ENCODE measurements at places on chromosomes 2 and 18.

GRCh38 chr2:88765154-88765888 lies 73.8 kb downstream of the RPIA start:
- peak; percentile 0 for DNase-seq

DNA sequence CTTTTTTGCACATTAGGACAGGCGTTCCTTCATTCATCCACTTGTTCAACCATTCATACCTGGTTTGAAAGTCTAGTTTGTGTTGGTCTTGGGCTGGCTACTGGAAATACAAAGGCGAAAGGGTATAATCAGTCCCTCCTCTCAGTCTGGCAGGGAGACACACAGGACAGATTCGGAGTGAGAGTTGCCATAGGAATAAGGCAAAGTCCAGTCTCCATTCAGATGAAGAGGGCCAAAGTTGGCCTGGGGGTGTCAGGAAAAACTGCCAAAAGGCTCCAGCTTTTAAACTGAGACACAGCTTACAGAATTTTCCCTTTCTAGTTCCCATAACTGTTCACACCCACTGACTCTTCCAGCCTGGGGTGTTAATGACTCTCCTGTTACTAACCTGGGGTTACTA lies 96.3 kb upstream of the AQP4 start:
- no peak for DNase-seq

DNA sequence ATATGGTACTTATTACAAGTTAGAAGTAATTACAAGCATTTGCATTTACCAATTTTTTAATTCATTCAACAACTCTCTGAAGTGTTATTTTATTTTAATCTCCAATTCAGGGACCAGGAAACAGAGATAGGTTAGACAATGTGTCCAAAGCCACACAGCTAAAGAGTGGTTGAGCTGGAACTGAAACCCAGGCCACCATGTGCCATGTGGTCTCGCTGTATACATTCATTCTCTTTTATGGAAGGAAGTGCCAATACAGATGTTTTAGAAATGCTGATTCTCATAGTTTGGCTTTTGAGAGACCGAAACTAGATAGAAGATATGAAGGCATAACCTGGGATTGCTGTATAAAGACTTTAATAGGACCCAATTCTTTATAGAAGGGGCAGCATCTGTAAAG lies 684.6 kb upstream of the ID2 start:
- no peak for DNase-seq

DNA sequence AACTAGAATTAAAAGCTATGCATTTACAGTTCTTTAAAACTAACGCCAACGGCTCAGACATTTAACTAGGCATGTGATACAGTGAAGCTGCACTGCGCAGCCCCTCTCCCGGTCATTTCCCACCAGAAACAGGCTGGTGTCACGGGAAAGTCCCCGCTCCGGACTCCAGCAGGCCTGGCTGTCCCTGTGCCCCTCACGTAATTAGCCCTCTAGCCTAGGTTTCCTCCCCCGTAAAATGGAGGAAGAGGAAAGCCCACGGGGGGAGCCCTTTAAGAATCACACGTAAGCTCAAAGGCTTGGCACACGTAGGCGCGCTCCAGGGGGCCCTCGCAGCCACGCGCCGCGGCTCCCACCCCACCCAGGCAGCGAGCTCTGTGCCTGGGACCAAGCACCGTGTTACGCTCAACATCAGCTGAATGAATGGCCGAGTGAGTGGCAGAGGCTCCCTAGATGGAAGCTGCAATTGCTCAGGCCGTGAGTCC lies 48.0 kb downstream of the KCNIP3 start:
- DNase-seq: no peak

GRCh38 chr2:3214806-3215404 lies 162.7 kb downstream of the EIPR1 start:
- no peak for DNase-seq

DNA sequence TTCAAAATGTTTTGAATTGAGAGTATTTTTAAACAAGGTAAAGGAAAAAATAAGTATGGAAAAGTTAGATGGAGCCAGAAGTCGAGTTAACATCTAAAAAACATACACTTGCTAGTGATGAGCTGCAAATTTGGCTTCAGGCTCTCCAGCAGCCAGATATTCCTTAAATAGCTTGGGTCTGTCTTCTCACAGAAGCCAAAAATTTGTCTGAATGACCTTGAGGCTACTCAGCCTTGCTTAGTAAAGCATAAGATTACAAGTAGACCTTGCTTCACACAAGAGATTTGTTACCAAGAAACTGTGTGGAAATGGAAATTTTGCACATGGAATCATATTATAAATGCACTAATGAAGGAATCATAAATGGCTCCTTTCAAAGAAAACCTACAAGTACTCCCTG lies 40.8 kb upstream of the GRB14 start:
- DNase-seq: no peak

DNA sequence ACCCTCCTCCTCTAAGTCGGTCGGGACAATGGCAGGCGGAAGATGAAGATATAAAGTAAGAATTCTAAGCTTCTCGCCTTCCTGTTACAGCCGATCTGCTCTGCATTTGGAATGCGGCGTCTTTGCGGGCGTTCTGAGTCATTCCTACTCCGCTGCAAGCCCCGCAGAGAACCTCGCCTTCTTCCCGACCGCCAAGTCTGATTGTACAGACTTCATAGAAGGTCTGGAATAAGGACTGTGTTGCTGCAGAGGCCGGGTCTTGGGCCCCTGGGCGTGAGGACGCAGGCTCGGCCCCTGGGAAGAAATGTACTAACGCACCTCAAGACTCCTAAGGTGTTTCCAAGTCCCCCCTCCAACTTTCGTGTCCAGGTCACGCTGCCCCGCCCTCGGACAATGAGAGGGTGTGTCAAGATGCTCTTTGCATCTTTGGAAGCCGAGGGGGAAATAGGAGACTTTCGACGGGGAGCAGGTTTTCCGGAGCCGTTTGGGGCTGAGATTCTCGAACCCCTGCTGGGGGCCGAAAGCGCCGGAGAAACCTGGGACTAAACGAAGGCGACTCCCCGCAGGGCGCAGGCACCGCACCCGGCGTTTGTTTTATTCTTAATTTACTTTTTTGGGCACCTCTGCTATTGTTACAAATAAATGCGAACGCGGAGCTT lies 12.7 kb upstream of the PAX3 start:
- DNase-seq: no peak

GRCh38 chr2:150885236-150885635 lies 376.4 kb downstream of the RBM43 start:
- DNase-seq: no peak

GRCh38 chr2:227397562-227397961 lies 9.8 kb upstream of the SCYGR1 start:
- DNase-seq: no peak

- DNase-seq: no peak
Measured at GRCh38 chr2:217903859-217904613, 98.8 kb downstream of the TNS1 start.

GRCh38 chr2:127462461-127462860 lies 44.2 kb downstream of the PROC start:
- DNase-seq: no peak

DNA sequence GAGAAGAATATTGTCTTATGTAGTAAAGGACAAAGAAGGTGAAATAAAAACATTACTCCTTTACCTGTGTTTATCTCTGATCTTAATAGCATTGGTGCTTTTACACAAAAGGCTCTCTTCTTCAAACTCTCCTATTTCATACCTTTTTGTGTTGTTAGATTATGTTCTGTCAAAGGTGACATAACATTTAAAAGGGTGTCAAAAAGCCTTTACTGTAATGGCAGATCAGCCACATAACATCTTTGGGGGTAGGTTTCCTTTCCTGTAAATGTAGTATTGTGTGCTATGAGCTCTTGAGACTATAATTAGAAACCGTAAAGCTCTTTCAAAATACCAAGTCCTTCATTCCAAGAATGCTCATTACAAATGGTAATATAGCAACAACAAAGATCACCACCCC lies 400.1 kb downstream of the LNPK start:
- DNase-seq: no peak

- DNase-seq: no peak
Measured at GRCh38 chr2:74763962-74764428, 69.9 kb upstream of the HK2 start.

GRCh38 chr2:19119326-19120001 lies 239.0 kb downstream of the OSR1 start:
- DNase-seq: no peak

GRCh38 chr2:170707821-170708795 lies 7.0 kb upstream of the SP5 start:
- DNase-seq: no peak

GRCh38 chr2:48427552-48427951 lies 102.4 kb upstream of the STON1 start:
- no peak for DNase-seq

- no peak for DNase-seq
Measured at GRCh38 chr2:217834057-217834620, 168.7 kb downstream of the TNS1 start.

GRCh38 chr2:191386938-191387536 lies 141.8 kb downstream of the MYO1B start:
- no peak for DNase-seq

- no peak for DNase-seq
Measured at GRCh38 chr2:71933467-71934319, 214.0 kb downstream of the CYP26B1 start.

- DNase-seq: peak; percentile 78
Measured at GRCh38 chr2:17879137-17879912, 858 bp downstream of the KCNS3 start.

DNA sequence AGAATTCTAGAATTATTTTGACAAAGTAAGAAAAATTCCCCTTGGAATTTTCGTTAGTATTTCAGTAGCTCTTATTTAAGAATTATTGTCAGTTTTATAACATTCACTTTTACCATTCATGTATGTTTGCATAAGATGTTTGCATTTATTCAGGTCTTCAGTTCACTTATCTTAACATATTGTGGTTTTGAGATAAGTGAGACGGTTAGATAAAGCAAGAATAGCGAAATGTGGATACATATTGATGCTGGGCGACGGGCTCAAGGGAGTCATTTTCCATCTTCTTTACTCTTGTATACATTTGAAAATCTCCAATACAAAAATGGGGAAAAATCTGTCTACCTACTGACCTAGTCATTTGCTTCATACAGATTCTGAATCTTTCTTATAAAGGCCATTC lies 156.7 kb upstream of the HDAC4 start:
- DNase-seq: no peak

- no peak for DNase-seq
Measured at GRCh38 chr18:69175681-69176080, 225.0 kb upstream of the DOK6 start.

- no peak for DNase-seq
Measured at GRCh38 chr18:53056064-53056463, 716.1 kb downstream of the DCC start.

GRCh38 chr2:179195141-179195540 lies 69.5 kb downstream of the SESTD1 start:
- no peak for DNase-seq

GRCh38 chr18:39178166-39178565 lies 1612.6 kb upstream of the CELF4 start:
- no peak for DNase-seq

DNA sequence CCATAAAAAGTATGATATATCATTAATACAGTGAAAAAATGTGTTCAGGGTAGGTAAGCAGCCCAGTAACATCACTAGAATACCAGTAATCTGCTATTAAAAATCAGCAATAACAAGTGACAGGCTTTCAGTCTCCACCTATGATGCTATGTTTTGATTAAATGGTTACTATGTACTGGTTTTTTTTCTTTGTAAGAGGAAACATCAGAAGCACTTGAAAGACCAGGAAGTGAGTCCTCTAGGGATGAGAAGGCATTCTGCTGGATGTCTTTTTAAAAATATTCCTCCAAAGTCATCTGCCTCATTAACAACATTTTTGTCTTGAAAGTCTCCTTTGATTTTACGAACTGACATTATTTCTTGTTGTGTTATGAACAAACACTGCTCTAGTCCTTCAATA lies 136.0 kb upstream of the FAM98A start:
- DNase-seq: no peak

DNA sequence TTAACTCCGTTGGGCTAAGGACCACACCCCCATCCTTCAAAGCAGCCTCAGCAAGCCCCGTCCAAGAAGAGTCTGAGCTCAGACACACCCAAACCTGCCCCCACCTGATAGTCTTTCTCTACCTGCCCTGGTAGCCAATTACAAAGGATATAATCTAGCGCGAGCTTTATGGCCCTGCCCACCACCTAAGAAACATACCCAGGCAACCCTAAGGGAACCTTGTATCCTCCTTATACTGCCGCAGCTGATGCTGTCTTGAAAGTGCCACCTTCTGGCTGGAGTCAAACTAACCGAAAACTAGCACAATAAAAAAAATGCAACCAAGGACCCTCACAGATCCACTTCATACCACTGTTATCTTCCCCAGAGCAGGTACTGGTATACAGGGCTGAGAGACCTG lies 628.3 kb upstream of the REG3G start:
- no peak for DNase-seq

DNA sequence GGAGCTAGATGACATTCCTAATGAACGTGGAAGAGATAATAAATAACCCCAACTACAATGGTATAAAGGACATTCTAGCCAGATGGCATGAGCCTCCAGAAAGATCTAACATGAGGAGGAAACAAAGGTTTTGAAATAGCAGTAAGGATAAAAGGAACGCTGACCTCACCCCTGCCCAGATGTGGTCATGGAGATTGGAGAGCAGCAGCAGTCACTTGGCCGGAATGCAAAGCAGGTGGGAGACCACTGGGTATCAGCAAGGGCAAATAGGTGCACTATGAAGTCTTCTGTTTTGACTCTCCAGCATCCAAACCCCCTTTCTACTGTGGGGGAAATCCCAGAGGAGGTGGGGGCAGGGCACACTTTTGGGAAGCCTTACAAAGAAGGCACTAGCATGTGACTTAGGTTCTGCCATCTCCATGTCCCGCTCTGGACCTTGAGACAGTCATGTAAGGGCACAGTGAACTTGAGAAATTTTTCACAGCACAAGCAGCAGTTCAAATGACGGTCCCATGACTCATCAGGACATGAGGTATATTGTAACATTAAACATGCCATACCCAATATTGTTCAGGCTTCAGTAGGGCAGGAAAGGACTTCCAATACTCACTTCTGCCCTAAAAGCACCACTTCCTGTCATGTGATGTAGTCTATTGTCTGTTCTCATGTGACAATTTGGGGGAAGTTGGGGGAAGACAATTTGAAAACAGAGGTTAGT lies 55.2 kb downstream of the METTL4 start:
- DNase-seq: no peak

GRCh38 chr2:182097571-182098164 lies 112.0 kb downstream of the PPP1R1C start:
- no peak for DNase-seq

GRCh38 chr2:179664972-179665812 lies 196.2 kb downstream of the ZNF385B start:
- DNase-seq: no peak

DNA sequence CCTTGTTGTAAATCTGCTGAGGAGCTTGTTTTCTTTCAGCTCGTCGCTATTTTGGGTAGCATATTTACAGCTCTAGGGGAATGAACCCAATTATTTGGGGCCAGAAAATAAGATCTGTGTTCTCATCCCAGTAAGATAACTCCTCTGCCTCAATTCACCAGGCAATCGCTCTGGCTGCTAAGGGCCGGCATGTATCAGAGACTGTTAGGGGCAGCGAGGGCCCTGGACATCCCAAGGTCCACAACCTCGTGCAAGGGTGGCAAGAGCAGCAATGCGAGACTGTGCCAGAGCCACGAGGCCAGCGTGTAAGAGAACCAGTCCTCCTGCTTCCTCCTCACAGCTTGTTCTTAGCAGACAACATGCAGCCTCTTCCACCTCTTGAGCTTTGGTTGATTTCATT lies 66.1 kb downstream of the DDX1 start:
- no peak for DNase-seq

GRCh38 chr2:188601927-188602326 lies 310.3 kb downstream of the GULP1 start:
- no peak for DNase-seq

- no peak for DNase-seq
Measured at GRCh38 chr2:164450278-164450677, 171.0 kb downstream of the GRB14 start.
